Glutamatergic neuron (in vitro differentiated cells): ENCODE measurements at places on chromosomes 1 and 21.

DNA sequence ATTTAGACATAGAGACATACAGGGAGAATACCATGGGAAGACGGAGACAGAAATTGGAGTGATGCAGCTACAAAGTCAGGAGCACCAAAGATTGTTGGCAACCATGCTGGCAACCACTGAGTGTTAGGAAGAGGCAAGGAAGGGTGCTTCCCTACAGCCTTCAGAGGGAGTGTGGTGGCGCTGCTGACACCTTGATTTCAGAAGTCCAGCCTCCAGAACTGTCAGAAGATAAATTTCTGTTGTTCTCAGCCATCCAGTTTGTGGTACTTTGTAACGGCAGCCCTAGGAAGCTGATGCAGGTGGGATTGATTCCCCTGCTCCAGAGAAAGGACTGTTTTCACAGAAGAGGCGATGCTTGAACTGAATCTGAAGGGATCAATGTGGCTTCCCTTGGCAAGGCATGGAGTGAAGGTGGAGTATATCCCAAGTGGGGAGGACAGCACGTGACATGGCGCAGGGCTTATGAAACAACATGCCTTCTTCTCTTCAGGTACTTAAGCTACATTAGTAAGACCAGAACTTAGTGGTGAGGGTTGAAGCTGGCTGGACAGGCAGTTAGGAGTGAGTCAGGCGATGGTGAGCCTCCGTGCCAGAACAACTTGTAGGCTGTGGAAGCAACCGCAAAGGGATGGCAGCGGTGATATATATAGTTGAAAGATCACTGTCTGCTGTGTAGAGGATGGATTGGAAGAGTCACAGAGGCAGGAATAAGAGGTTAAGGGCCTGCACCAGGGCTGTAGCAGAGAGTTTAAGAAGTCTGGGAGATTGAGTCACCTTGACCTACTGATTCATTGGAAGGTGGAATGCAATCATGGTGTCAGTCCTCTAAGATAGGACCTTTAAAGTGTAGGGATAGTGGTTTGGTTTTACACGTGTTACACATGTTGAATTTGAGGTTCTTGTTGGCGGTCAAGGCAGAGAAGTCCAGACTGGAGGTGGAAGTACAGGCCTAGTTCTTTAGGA is 2.1 kb downstream of the LEPR start:
- no peak for DNase-seq

DNA sequence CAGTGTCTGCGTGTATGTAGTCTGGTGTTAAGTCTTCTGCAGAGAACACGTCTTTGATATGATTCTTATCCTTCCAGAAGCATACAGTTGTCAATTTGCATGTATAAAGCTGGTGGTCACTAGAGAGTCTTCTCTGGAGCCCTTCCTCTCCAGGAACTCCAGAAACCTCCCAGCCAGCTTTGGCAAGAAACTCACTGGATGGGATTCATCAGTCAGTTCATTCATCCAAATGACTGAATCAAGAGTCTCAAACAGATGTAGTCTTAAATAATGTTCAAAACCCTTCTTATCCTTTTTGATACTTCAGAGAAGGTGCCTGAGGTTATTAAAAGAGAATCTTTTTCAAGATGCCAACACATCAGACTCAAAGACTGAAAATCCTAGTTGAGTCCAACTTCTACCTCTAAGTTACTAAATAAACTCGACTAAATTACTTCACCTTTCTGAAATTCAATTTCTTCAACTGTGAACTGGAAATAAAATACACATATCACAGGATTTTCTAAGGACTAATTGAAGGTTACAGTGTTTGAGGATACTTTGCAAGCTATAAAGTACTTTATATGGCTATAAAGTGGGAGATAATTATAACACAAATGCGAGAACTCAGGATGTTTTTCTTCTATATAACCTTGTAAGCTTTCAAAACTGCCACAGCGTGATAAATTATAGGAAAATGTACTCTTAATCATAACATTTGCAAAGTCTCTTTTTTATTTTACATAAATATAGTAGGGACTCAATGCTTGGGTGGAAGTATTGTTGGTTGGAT is 252.4 kb downstream of the FGGY start:
- no peak for DNase-seq

DNA sequence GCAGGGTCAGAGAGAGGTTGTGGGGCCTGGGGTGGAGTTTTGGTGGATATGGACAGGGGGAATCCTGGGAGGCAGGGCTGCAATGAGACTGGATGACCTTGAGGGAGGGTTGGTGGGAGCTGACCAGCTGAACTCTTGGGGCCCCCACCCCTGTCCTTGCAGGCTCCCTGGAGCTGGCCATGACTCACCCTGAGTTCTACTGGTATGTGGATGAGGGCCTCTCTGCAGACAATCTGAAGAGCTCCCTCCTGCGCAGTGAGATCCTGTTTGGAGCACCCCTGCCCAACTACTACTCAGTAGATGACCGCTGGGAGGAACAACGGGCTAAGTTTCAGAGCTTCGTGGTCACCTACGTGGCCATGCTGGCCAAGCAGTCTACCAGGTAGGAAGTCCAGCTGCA is 23.6 kb downstream of the DISP3 start:
- no peak for DNase-seq

- DNase-seq, result no peak
Measured at GRCh38 chr1:33332357-33332789, 11.5 kb upstream of the A3GALT2 start.

DNA sequence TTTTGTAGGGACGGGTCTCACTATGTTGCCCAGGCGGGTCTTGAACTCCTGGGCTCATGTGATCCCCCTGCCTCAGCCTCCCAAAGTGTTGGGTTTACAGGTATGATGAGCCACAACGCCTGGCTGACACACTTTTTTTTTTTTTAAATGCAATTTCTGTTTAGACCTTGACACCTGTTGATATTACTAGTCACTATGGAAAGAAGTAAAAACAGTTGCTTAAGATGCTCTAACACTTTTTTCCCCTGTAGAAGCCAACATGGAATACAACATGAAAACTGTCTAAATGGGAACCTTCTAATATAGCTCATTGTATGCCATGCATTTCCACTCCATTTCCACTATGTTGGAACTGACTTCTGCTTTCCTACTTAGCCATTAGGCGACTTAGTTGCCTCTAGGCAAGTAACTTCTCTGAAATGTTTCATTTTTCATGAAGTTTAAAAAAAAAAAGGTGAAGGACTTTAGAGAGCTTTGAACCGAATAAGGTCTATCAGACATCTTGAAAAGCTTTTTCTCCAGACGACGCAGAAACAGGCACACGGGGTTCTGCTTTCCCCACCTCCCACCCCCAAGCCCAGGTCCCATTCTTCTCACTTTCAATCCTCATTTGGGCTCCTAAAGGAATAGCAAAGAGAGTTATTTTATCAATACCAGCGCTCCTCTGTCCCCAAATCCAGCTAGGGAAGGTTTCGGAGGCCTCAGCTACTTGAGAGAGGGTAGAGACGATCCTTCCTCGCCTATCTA is 648 bp upstream of the DR1 start:
- no peak for DNase-seq

DNA sequence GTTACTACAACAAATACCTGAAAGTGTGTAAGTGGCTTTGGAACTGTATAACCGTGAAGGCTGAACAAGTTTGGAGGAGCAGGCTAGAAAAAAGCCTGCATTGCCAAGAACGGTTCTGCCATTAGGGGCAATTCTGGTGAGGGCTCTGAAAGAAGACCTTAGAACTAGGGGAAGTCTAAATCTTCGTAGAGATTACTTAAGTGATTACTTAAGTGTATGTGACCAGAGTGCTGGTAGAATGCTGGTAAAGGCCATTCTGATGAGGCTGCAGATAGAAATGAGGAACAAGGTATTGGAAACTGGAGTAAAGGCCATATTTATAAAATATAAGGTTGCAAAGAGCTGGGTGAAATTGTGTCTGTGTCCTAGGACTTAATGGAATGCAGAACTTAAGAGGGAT is 158.0 kb downstream of the CLIC6 start:
- no peak for DNase-seq

DNA sequence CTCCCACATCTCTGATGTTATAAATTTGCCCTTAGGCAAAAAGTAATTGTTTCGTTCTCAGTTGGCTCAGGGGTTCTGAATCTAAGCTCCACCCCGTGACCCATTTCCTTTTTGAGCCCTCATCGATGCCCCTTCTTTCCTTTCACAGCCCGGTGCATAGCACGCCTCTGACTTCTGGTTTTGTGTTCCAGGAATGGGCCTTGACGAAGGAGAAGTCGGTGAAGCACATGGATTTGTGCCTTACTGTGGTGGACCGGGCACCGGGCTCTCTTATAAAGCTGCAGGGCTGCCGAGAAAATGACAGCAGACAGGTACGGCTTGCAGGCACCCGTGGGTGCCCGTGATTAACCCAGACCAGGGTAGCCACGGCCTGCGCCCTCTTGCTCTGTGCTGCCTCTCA is 151.9 kb downstream of the PGBD5 start:
- DNase-seq, result no peak

DNA sequence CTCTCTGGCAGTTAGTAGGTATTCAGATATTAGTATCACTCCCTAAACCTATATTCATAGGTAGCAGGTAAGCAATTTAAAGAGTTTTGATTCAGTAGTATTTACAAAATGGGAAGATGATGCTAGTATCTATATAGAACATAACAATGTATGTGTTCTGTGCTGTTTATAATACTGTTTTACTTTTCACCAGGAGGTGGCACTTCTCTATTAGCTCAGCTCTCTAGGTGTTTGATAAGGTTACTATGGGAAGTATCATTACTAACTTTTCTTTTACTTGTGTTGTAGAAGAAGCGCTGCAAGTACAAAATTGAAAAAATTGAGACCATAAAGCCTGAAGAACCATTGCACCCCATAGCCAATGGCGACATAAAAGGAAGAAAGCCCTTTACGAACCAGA is 49.4 kb upstream of the FASLG start:
- no peak for DNase-seq

DNA sequence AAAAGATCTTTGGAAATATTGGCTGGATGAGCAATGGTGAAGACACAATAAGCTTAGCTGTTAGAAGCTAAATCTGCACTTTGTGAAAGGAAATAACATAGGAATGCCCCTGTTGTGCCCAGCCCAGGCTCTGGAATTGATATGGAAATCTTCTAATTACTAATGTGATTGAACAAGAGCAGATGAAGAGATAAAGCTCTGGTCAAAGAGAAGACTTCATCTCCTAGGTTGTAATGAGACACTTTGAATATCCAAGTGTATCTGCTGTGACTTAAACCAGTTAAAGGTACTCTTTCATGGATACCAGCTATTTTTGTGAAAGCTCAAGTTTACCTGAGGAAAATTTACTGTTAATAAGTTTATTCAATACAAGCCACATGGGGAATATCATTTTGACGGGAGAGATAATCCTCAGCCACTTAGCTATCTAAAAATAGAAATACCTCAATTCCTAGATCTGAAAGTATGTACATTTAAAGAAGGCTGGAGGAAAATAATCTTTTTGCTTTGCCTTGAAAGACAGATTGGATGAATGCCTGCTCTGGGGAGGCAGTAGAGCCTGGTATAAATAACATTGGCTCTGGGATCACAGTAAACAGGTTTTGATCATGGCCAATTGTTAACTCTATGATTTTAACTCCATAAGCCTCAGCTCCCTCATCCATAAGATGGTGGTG is 494.0 kb upstream of the B3GALT2 start:
- DNase-seq, result no peak

DNA sequence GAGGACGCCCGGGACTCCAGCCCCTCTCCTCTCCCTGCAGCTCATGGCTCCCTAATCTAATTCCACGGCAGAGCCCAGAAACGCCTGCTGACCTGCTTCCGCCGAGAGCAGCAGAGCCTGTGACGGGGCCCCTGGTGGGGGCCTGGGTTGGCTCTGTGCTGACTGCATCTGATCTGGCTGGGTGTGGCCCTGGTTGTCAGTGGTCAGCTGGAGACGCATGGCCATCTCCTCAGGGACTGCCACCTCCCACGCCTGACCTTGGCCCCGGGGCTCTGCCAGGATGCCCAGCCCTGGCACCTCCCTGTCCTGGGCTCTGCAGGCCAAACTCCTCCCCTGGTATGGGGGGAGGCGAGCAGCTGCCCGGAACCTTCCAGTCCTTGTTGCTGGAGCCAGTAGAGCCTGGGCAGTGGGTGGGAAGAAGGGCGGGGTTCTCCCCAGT is 1.1 kb upstream of the PLCH2 start:
- DNase-seq, result no peak

DNA sequence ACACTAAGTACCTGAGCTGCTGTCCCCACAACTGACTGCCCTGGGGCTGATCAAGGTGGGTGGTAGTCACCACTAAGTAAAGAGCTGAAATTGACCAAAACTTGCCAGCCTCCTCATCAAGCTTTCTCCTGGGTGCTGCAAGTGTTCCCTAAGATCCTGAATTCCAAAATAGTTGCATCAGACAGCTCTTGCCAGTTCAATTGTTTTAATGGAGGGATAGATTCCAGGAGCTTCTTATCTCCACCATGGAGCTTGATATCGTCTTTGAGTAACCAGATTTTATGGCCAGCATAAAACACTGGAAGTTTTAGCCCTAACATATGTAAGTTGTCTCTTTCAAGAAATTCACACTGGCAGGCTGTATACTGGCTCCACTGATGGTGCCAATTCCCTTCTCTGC is 90.3 kb downstream of the NID1 start:
- DNase-seq, result no peak

DNA sequence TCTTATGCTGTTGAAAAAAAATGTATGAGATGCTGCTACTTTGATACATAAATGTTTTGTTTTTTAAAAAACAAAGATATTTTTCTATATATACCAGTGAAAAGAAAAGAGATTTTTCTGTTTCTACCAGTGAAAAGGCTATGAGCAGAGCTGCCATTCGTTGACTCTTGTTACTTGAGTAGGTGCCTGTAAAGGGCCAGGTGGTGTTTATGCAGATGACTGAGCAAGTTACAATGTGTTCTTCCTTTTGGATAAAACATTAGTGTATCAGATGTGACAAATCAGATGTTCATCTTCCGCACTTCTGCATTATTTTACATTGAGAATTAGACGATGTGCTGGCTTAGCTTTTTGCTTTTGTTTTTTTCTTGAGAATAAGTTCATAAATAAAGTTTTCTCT is 45.4 kb downstream of the BARHL2 start:
- no peak for DNase-seq

DNA sequence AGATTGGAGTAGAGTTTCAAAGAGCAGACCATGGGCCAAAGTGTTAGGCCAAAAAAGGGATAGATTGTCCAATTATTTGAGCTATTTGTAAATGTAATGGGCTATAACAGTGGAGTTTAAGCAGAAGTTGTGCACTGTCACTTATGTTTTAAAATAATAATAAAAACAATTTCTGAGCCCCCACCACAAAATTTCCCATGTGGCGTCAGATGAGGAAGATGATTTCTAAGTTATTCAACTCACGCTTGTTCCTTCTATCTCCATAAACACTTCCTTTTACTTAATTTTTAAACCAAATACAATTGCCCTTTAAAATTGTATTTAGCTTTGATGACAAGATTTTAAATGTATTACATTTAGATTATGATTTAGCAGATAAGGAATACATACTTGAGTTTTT is 330.0 kb downstream of the PTPRC start:
- DNase-seq, result no peak

GRCh38 chr1:39940253-39940652 is 14.7 kb upstream of the MFSD2A start:
- DNase-seq, result no peak
